ENCODE measurements at places on chromosomes 13 and 19.
A peak's percentile ranks its signal among the peaks of the same experiment; 100 is the strongest.

DNA sequence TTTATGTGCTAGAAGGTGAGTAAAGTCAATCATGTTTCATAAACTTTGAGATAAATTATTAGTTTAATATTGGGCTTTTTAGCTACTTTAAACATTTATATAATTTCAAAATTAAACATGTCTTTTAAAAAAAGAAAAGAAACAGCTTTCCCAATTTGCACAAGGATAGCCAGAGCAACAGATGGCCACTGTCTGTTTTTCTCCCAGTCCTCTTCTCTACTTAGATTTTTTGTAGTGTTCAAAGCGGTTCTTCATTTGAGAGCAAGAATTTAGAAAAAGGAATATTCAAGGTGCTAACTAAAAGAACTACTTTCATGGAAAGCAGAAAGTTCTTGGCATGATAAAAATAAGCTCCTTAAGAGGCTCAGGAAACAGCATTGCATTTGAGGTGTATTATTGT, 128.3 kb upstream of the MIR17HG start:
- DNase-seq = no peak

DNA sequence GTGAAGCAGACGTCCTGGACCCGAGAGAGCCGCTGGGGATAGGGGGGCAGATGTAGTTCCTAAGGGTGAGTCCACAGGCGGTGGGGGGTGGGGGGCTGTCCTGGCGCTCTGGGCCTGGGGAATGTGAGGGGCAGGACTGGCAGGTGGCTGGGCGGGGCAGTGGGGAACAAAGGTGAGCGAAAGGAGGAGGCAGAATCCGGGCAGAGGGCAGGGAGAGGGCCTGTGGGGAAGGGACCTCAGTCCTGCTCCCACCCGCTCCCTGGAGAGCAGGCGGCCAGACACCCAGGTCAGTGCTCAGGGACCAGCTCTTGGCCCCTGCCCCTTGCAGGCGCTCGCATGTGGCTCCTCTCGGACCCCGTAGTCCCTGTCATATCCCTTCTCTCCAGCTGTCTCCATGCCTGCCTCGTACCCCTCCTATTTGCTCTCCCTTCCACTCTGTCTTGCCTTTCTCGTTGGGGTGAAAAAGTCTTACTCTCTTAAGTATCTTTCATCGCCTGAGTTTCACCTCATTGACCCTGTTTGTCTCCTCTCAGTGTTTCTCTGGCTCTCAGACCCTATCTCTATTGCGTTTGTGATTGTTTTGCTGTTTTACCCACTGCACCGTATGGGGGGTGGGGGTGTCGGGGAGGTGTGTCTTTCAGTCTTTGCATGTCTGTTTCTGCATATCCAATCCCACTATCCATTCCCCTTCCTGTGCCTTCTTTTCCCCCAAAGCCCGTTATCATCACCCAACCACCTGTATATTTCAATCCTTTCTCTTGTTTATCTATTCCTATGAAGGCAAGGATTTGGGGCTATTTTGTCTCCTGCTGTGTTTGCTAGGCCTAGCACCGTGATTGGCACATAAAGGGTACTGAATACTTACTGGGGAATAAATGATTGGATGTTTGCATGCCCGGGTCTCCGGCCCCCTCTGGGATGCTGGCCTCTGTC, 5.8 kb downstream of the SPHK2 start:
- DNase-seq = no peak

- DNase-seq = no peak
These were observed 55.8 kb upstream of the WASF3 start for GRCh38 chr13:26501641-26502040.

DNA sequence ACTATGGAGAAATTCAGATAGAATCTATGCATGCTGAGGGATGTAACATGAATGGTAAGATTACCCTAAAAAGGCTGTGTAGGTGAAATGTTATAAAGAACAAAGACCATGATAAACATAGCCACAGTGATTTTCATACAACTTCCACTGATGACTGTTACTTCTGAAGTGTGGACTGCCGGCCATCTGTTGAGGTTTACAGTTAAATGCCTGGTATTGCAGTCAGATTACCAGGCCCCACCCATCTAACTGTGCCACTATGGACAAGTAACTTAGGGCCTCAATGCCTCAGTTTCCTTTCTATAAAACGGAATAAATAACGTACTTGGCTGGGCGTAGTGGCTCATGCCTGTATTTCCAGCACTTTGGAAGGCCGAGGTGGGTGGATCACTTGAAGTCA, 395.6 kb downstream of the KLF12 start:
- DNase-seq = no peak

DNA sequence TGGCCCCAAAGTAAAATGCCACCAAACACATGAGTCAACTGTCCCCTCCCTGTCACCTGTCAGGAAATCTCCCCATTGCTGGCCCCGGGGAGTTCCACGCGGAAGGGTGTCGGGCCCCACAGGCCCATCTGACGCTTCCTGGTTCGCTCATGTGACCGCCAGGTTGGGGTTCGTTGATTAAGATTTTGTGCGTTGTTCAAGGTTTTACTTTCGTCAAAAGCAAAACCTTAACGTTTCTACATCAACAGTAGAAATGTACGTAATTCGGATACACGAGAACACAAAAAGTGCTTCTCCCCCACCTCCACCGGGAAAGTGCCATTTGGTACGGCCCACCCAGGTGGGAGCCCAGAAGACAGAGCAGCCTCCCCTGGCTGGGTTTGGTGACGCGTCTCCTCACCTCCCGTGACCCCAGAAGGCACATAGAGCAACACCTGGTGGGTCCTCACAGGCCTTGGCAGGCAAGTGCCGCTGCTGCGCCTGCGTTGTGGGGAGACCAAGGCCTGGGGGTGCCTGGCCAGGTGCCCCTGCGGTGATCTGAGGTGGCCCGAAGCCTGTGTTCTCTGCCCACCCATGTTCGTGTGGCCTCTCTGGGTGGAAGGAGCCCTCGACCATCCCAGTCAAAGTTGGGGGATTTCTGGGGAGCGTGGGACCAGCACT, 161.6 kb downstream of the KDM4B start:
- DNase-seq = no peak

GRCh38 chr19:16445238-16446107, 26.3 kb downstream of the EPS15L1 start:
- DNase-seq = no peak

GRCh38 chr13:21657538-21657937, 13.3 kb upstream of the FGF9 start:
- DNase-seq = no peak

- DNase-seq = no peak
These were observed 15.4 kb downstream of the CEBPG start for GRCh38 chr19:33388725-33389420.

DNA sequence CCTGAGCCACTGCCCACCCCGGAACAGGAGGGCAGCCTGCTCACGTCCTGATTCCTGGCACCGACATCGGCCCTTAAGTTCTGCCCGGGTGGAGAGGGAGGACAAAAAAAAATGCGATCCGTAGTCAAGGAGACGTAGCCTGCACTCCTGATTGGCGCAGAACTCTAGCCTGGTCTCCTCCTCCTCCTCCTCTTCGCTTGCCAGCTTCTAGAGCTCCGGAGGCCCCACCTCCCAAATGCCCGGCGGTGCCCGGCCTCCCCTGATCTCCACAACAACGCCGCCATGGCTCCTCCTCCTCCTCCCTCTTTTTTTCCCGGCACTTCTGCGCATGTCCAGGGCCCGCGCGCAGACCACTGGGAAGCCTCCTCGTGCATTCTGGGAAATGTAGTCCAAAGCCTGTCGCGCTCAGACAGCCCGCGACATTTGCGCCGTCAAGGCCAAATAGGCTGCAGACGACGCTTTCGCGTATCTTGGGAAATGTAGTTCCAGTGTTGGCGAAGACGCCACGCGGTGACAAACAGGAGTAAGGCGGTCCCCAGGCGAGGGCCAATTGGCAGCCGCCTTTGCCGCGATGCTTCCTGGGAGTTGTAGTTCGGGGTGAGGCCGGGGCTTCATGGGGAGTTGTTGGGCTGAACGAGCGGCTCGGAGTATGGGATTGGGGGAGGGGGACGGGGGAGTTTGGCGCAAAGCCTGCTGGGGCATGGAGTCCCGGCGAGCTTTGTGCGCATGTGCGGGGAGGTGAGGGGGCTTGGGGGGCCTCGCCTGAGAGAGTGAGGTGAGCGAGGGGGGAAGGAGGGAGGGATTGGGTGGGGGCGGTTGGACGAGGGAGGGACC, at the start of gene ZNF444:
Gene ZNF444, plus strand, starts transcription at position 705 of the 834 bp plus-strand sequence. CDS start 5,625 bp downstream, outside the sequence.
- peak; percentile 100 for DNase-seq

- no peak for DNase-seq
These were observed 23.8 kb downstream of the PRKD2 start for GRCh38 chr19:46692918-46693722.

- no peak for DNase-seq
These were observed 1244.5 kb downstream of the PCDH9 start for GRCh38 chr13:65985612-65986011.

DNA sequence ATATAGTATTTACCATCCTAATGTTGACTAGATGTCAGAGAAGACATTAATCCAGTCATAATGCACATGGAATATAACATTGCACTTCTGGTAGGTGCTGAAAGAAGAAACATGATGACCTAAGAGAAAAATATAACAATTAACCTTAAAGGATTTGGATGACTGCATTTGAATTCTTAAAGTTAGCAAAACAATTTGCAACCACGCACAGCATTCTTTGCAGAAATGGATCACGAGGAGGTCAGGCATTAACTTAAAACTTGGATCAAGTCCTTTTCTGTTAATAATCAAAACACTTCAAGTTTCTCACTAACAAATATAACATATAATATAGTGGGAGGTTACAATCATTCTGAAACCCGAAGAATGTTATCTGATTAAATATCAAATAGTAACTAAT, 525.0 kb upstream of the SLITRK6 start:
- no peak for DNase-seq

DNA sequence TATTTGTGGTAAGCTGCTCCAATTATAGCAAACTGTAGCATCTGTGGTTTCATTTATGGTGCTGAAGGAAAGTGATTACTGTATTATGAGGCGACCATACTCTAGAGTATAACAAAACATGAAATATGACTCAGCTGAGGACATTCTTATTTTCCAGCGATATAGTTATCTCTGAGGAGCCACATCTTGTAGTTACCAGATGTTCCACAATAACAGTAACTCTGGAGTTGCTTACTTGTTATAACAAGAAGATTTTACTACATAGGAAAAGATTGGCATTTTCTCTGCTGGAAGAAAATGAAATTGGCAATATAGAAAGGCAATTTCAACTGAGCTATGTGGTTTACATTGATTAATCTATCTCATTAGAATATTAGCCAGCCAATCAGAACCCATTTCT, 1634.2 kb downstream of the PCDH9 start:
- DNase-seq = no peak

GRCh38 chr13:108858676-108859075, 229.3 kb downstream of the MYO16 start:
- no peak for DNase-seq

- no peak for DNase-seq
These were observed 46.8 kb downstream of the CD320 start for GRCh38 chr19:8261347-8261746.

- DNase-seq = no peak
These were observed 13.7 kb downstream of the WBP4 start for GRCh38 chr13:41075034-41075433.

DNA sequence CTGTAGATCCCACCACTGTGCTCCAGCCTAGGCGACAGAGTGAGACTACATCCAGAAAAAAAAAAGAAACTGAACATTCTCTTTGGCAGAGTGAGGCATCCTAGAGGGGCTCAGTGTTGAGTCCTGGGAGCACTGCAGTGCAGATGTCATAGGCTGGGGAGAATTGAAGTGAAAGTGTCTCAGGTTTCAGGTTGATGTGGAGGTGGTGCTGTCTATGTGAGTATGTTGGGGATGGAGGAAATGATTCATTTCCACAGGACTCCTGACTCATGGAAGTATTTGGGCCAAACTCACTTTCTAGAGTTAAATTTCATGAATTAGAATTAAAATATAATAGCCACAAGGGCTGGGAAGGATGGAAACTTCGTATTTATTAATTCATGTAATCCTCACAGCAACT, 134.4 kb upstream of the TSC22D1 start:
- DNase-seq = no peak
